Aorta (tissue), 5 donors: ENCODE measurements at places on chromosomes 2 and 18. TPM values are rescaled to one million over a fixed set of nuclear protein-coding genes. Genes with fewer than 3 reads are reported as not detected.

The ASTL gene
- total RNA-seq = 0.57 TPM

- no peak for DNase-seq
Measured at GRCh38 chr18:50080316-50080715, 114.6 kb downstream of the MYO5B start.

- no peak for DNase-seq
Measured at GRCh38 chr2:52520644-52521043, 1247.0 kb upstream of the CHAC2 start.

DNA sequence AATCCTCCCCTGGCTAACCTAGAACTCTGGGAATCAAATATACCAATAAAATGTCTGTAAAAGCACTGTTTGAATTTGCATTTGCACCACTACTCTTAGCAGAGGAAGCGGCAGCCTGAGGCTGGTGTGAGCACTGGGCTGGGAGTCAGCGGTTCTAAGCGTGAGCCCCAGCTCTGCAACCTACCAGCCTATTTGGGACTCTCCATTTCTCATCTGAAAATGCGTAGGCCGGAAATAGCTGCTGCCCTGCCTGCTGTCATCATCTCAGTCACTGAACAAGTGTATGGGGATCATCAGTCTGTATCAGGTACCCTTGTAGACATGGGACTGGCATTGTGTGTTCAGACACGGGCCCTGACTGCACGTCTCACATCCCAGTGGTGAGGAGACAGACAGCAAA, 194.3 kb downstream of the ANKRD30B start:
- DNase-seq = no peak

The RTP5 gene
- not detected for total RNA-seq

- no peak for DNase-seq
Measured at GRCh38 chr18:3935305-3935704, 485.3 kb downstream of the TGIF1 start.
